Naive thymus-derived CD4-positive, alpha-beta T cell (primary cell): ENCODE measurements at places on chromosomes 4 and X.

DNA sequence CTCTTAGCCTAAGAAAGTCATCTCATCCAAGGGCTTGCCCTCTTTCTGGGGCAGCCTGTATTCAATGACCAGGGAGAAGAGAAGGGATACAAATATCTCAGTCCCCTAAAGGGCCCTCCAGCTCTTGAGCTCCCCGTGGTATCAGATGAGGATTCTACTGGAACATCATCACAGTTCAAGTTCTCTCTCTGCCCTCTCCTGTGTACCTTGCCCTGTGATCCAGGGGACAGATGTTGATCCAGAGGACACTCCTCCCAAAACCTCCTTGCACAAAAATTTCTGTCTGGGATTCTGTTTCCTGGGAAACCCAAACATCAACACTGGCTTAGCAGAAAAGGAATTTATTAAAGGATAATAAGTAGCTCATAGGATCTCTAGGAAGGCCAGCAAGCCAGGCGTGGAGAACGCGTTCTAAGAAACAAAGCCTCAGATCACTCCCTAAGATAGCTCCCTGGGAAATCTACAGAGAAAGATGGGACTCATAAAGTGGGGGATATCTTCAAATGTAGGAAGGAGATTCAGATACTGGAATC lies 296.3 kb upstream of the KLF3 start:
- no peak overlapping the region for H3K4me3 ChIP-seq
- H3K27me3 ChIP-seq, result no peaks in the 10 kb centered on the region
- DNase-seq, result no peak
- no peaks in the 10 kb centered on the region for H3K36me3 ChIP-seq

DNA sequence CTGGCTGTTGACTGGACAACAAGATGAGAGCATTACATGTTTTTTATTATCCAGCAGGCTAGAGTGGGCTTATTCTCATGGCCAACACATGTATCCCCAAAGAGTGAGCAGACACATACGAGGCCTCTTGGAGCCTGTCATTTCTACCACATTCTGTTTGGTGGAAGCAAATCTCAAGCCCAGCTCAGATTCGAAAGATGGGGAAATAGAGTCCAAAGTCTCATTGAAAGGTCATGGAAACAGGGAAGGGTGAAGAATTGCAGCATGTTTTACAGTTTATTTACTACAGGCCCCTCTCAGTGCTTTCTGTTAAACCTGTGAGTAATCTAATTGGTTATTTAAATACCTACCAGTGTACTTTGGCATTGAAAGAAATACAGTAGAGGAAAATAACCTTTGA lies 108.6 kb downstream of the FRAS1 start:
- H3K36me3 ChIP-seq, result no peaks in the 10 kb centered on the region
- H3K4me3 ChIP-seq, result no peak overlapping the region
- H3K4me1 ChIP-seq, result no peaks in the 10 kb centered on the region
- no peak for DNase-seq
- H3K27ac ChIP-seq, result no peak overlapping the region

- no peak overlapping the region for H3K4me3 ChIP-seq
- H3K36me3 ChIP-seq, result no peaks in the 10 kb centered on the region
- H3K27me3 ChIP-seq, result no peaks in the 10 kb centered on the region
- H3K27ac ChIP-seq, result no peak overlapping the region
Measured at GRCh38 chr4:137394018-137394417, 138.3 kb downstream of the PCDH18 start.

- DNase-seq, result no peak
- no peak overlapping the region for H3K27ac ChIP-seq
- no peaks in the 10 kb centered on the region for H3K27me3 ChIP-seq
- H3K4me1 ChIP-seq, result no peaks in the 10 kb centered on the region
- H3K4me3 ChIP-seq, result no peak overlapping the region
Measured at GRCh38 chr4:133855001-133855400, 346.6 kb downstream of the PABPC4L start.

DNA sequence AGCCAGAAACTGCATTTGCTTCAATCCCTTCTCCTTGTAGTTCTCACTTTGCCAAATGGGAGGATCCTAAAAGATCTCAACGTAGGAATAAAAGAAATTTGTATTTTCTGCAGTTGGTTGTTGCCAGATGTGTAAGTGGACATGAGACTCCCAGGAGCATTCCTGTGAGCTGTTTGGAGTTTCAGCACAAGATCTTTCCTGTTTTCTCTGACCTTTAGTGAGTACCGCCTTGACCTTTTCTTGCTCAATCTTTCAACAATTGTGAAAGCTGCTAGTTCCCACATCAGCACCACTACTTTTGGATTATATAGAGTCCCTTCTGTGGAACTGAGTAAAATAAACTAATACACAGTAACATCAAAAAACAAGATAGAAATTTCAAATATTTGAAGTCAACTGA lies 683.8 kb upstream of the PABPC4L start:
- no peaks in the 10 kb centered on the region for H3K36me3 ChIP-seq
- no peak overlapping the region for H3K4me3 ChIP-seq
- H3K27me3 ChIP-seq, result no peaks in the 10 kb centered on the region
- H3K27ac ChIP-seq, result no peak overlapping the region
- DNase-seq, result no peak
- H3K4me1 ChIP-seq, result no peaks in the 10 kb centered on the region

DNA sequence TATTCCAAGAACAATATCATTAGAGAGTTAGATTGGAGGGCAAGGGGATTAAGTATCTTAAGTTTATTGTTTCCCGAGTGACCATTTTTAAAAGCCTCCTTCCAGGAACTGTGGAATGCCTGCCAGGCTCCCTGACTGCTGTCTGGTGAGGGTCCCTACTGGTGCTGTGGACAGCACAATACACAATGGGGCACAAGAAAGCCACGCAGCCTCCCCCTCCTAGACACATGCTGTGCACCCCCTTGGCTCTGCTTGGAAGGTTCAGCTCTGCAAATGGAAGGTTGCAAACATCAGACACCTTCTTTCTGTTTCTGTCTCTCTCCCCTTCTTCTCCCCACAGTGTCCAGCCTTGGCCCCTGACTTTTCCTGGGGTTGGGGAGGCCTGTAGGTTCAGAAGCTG lies 153.2 kb downstream of the SHROOM3 start:
- H3K27me3 ChIP-seq, result no peaks in the 10 kb centered on the region
- no peak for DNase-seq
- H3K27ac ChIP-seq, result no peak overlapping the region
- no peaks in the 10 kb centered on the region for H3K4me1 ChIP-seq
- H3K36me3 ChIP-seq, result no peaks in the 10 kb centered on the region

GRCh38 chr4:109610489-109610888 lies 50.4 kb downstream of the MCUB start:
- no peaks in the 10 kb centered on the region for H3K27me3 ChIP-seq
- peaks cover 12% of the 10 kb centered on the region for H3K4me1 ChIP-seq
- no peak overlapping the region for H3K27ac ChIP-seq

- no peak overlapping the region for H3K27ac ChIP-seq
- H3K36me3 ChIP-seq, result no peaks in the 10 kb centered on the region
- H3K4me1 ChIP-seq, result no peaks in the 10 kb centered on the region
Measured at GRCh38 chrX:97096385-97096784, 212.7 kb downstream of the RPA4 start.

DNA sequence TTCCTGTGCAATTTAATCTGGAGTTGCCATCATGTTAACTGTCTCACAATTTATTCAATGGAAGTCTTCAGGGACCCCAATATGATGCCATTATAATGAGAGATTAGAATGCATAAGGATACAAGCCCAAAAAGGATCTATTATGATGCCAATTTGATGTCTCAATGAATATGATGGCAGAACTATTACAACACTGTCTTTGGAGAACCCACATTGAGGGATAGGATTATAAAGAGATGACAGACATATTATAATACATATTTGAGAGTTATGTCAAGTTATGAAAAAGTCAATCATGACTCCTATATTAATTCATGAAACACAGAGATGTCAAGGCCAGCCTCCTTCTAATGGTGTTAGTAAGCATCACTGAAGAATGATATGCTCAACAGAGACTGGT lies 1358.4 kb downstream of the PCDH19 start:
- no peaks in the 10 kb centered on the region for H3K27me3 ChIP-seq
- no peaks in the 10 kb centered on the region for H3K36me3 ChIP-seq
- no peaks in the 10 kb centered on the region for H3K4me1 ChIP-seq

- no peaks in the 10 kb centered on the region for H3K4me1 ChIP-seq
- H3K36me3 ChIP-seq, result no peaks in the 10 kb centered on the region
- H3K27ac ChIP-seq, result no peak overlapping the region
- no peak for DNase-seq
- no peaks in the 10 kb centered on the region for H3K27me3 ChIP-seq
Measured at GRCh38 chrX:129933700-129934099, 27.7 kb downstream of the UTP14A start.

DNA sequence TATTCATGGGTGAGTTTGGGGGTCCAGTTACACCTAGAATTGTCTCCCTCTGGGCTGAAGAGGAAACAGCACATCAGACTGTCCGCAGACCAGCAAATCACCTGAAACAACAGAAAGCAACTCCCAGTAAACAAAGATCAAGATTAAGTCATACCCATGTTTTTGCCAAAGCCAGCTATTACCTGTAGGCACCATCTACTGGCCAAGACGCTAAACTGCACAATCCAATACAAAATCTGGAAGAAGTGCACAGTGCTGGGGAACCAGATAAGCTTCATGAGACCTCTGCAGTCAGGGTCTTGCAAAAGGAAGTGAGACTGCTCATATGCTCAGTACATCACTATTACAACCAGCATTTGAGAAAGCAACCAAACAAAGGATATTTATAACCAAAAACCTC lies 157.5 kb upstream of the ITM2A start:
- H3K27ac ChIP-seq, result no peak overlapping the region
- no peaks in the 10 kb centered on the region for H3K4me1 ChIP-seq
- no peak overlapping the region for H3K4me3 ChIP-seq

- no peak overlapping the region for H3K4me3 ChIP-seq
- no peak for DNase-seq
- H3K4me1 ChIP-seq, result no peaks in the 10 kb centered on the region
- H3K36me3 ChIP-seq, result no peaks in the 10 kb centered on the region
Measured at GRCh38 chr4:67912080-67912479, 28.3 kb upstream of the TMPRSS11D start.

DNA sequence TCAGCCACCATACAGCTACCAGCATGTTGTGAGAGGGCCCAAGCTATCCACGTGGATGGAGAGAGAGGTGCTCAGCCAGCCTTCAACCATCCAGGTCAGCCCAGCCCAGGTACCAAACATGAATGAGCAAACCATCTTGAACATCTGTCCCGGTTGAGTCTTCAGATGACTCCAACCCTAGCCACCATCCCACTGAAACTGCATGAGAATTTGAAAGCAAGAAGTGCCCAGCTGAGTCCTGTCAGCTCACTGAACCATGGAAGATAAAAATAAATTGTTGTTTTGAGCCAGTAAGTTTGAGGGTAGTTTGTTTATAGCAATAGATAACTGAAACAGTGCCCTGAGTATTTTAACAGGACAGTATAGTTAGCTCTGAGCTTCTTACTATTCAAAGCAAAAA lies 7.3 kb upstream of the SEL1L3 start:
- no peak for DNase-seq
- no peak overlapping the region for H3K4me3 ChIP-seq
- no peaks in the 10 kb centered on the region for H3K27me3 ChIP-seq
- H3K4me1 ChIP-seq, result no peaks in the 10 kb centered on the region

GRCh38 chrX:75051047-75051446 lies 105.0 kb downstream of the ABCB7 start:
- H3K36me3 ChIP-seq, result no peaks in the 10 kb centered on the region
- DNase-seq, result no peak
- no peaks in the 10 kb centered on the region for H3K4me1 ChIP-seq
- H3K27ac ChIP-seq, result no peak overlapping the region

GRCh38 chr4:101183221-101183620 lies 164.1 kb downstream of the PPP3CA start:
- H3K36me3 ChIP-seq, result no peaks in the 10 kb centered on the region
- H3K27me3 ChIP-seq, result no peaks in the 10 kb centered on the region
- no peaks in the 10 kb centered on the region for H3K4me1 ChIP-seq
- H3K4me3 ChIP-seq, result no peak overlapping the region
- no peak overlapping the region for H3K27ac ChIP-seq

- peaks cover 6% of the 10 kb centered on the region for H3K27me3 ChIP-seq
- peaks cover 12% of the 10 kb centered on the region for H3K4me1 ChIP-seq
- no peaks in the 10 kb centered on the region for H3K36me3 ChIP-seq
- peak; percentile 7 for DNase-seq
Measured at GRCh38 chr4:16082426-16083240, 1.2 kb downstream of the PROM1 start.

GRCh38 chr4:11474146-11474545 lies 45.5 kb upstream of the HS3ST1 start:
- H3K27me3 ChIP-seq, result no peaks in the 10 kb centered on the region
- H3K4me1 ChIP-seq, result peaks cover 25% of the 10 kb centered on the region
- H3K36me3 ChIP-seq, result no peaks in the 10 kb centered on the region
- no peak overlapping the region for H3K4me3 ChIP-seq
- H3K27ac ChIP-seq, result no peak overlapping the region
- DNase-seq, result no peak

DNA sequence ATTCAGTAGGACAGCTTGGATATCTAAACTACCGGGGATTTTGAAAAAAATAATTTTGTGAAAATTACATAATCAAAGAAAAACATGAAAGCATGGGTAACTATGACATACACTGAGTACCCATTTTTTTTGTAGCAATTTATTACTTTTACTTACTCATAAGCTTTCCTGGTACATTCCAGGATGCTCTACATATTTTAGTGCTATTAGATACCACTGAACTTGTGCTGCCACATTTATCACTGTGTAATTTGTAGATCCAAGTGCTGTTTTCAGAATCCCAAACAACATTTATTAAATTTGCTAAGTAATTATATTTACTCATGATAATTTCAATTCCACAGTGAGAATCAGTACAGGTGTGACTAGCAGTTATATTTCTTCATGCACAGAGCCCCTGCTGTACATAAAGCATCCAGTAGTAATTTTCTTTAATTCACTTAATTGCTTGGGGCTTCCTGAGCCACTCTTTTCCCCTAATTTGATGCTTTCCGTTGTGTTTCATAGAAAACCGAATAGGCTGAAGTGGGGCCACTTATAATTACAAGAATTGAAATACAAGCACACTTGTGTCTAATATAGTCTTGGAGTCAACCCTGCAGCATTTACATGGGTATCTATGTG lies 2254.4 kb downstream of the ARAP2 start:
- H3K27me3 ChIP-seq, result no peaks in the 10 kb centered on the region
- H3K4me1 ChIP-seq, result no peaks in the 10 kb centered on the region
- no peak overlapping the region for H3K27ac ChIP-seq

DNA sequence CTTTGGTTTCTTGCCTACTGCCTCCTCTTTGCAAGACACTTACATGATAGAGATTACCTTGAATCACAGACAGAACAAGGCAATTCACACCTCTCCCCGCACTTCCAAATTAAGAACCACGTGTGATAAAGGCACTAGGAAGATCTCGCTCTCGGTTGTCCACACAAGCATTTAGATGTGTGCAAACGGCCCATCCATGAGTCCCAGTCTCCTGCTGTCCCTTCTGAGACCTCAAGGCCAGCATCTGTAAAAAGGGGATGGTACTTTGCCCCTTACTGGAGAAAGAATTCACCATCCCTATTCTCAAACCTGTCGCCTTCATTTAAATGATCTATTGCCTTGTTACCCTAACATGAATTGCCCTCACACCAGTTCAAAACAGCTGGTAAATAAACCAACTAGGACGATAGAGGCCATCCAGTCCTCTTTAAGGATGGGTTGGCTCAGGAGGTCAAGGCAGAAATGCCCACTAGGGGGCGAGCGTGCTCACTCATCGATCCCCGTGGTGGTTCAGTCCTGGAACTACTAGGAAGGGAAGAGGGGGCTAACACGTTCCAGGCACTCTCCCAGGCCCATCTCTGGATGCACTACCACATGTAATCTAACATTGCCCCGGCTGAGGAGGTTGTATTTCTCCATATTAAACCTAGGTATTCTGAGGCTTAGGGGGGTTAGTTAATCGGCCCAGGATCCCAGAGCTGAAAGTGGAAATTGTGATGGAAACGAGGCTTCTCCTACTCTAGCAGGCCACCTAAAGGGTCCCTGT lies 95.8 kb downstream of the DHX15 start:
- no peak for DNase-seq
- H3K4me3 ChIP-seq, result no peak overlapping the region
- no peaks in the 10 kb centered on the region for H3K36me3 ChIP-seq
- no peak overlapping the region for H3K27ac ChIP-seq
